ENCODE measurements at places on chromosomes 4 and X.
A peak's percentile ranks its signal among the peaks of the same experiment; 100 is the strongest.

DNA sequence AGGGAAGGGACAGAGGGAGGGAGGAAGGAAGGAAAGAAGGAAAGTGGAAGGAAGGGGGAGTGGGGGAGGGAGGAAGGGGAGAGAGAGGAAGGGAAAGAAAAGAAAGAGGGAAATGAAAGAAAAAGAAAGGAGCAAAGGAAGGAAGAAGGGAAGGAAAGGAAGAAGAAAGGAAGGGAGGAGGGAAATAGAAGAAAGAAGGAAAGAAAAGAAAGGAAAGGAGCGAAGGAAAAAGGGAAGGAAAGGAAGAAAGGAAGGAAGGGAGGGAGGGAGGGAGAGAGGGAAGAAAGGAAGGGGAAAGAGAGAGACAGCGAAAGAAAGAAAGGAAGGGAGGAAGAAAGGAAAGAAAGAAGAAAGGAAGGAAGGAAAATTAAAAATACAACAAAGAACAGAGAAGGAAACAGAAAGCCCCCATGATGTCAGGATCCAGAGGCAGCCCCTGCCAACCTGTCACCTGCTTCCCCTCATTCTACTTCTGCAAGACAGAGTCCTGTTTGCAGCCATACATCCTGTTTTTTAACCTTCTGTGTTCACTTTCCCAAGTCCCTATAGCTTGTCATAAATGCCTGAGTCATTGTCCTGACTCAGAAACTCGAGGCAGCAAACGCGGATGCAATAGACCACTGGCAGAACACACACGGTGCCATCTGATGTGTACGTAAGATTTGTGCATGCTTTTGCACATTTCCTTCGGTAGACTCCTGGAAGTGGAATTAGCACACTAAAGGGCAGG is 77.0 kb upstream of the C4orf50 start:
- DNase-seq: no peak

DNA sequence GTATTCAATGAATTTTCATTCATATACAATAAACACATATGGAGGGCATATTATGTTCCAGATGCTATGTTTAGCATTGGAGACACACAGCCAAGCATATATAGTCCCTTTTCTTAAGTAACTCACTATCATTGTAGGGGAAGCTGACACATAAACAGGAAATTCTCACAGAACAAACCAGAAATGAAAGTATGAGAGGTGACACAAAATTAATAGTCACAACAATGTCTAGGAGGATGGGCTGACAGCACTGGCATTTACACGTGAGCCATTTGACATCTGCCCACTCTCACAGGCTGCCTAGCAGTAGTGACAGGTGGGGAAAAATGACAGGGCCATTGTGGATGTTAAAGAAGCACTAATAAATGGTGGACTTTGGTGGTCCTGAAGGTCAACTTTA is 2.6 kb upstream of the CNOT6L start:
- peak; percentile 65 for DNase-seq

GRCh38 chrX:18955676-18956075 is 28.2 kb downstream of the PHKA2 start:
- no peak for DNase-seq

- no peak for DNase-seq
These were observed 211.3 kb downstream of the TENM3 start for GRCh38 chr4:182454440-182455013.

- DNase-seq: no peak
These were observed 1094.9 kb upstream of the SLIT2 start for GRCh38 chr4:19156786-19157185.

DNA sequence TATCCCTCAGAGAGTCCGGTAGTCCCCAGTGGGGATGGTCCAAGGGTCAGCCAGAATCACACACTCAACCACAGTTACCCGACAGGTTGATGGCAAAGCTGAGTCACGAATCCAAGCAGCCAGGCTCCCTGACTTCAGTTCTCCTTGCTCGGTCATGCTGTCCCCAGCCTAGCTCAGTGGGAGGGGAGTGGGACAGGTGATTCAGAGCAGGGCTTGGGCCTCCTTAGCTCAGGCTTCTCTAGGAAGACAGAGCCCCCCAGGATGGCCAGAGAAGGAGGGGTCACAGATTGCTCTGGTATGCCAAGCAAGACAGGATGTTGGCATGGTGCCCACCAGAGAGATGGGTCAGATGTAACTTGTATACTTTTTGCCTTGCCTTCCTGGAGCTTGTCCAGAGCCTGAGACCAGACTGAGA is 66.5 kb downstream of the EFNB1 start:
- no peak for DNase-seq

Measured in activated CD8-positive, alpha-beta memory T cell treated with anti-CD3 and anti-CD28 coated beads, Interleukin-2, amount 10 ng/mL, durations not matched to agents 7 days and 5 days (primary cell).